ENCODE measurements at places on chromosomes 12 and 14.

DNA sequence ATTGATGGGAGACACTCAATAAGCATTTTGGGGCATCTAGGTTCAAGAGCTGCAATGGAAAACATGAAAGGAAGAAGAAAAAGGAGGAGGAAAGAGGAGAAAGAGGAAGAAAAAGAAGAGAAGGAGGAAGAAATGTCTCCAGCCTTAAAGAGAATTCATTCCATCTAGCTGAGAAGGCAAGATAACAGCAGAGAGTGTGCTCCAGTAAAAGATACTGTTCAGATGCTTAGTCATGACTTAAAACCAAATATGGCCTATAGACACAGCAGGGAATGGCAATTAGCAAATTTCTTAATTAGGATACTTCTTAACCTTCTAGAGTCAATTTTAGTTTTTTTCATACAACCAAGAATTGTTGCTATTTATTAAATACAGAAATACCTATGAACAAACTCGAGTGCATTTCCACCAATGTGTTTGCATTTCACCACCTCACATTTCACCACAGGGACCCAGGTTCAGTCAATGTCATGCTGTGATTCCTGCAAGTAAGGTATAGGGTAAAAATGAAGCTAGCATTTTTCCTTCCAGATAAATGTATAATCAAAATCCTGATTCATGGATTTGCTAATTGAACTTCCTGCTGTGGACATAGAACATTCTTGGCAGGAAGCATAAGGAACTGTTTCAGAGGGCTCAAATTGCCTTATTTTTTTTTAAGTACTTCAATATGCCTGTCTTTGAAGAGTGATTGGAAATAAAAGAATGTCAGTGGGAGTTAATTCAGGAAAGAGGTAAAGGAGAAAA is 177.8 kb downstream of the RPS29 start:
- no peak for DNase-seq

GRCh38 chr12:42284876-42285275 is 41.0 kb downstream of the ZCRB1 start:
- DNase-seq: no peak

- DNase-seq: no peak
These were observed 84.6 kb upstream of the PTGDR start for GRCh38 chr14:52182853-52183252.

- no peak for DNase-seq
These were observed 28.7 kb downstream of the HSP90AA1 start for GRCh38 chr14:102058146-102058545.

- no peak for DNase-seq
These were observed 3.1 kb downstream of the DHRS2 start for GRCh38 chr14:23639048-23639890.

DNA sequence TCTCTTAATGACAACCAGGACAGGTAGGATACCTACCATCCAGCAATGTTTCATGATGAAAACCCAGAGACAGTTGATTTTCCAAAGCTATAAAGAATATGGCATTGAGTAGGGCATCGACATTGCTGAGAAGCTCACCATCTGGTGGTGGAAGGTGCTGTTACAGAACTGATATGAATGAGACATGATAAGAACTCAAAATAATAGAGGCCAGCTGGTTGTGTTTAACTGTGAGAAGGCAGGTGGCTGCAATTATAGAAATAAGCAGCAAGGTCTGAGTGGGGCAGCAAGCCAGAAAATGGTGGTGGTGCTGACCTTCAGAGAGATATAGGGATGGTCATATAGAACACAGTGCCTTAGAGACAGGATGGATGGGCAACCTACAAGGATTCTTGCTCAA is 449.7 kb downstream of the BTG1 start:
- no peak for DNase-seq

DNA sequence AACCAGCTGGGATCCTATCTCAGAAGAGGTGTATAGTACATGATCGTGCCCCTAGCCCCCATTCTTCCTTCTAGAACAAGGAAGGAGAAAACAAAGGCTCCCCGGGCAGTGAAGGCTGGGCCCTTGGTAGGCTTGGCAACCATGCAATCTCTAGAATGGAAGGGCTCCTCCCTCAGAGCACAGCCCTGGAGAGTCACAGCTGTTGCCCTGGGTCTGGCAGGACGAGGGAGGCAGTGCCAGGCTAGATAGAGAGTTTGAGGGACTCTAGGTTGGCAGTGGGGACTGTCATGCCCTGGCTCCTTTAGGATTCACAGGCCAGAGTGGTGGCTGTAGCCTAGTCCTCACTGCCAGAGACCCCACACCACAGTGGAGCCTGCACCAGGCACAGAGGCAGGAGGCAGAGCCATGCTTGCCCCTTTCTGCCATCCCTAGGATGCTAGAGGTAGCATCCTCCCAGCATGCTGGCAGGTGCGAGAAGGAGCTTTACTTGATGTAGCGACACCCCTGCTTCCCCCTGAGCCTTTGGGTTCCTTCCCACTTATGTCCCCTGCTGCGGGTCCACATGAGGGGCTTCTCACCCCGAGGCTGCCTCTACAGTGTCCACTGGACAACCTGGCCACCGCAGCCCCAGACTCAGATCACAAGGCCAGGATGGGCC is 33.4 kb upstream of the CIPC start:
- no peak for DNase-seq

GRCh38 chr14:96100161-96101064 is 61.3 kb downstream of the C14orf132 start:
- peak; percentile 91 for DNase-seq

- DNase-seq: no peak
These were observed 63.4 kb upstream of the DICER1 start for GRCh38 chr14:95220663-95221231.

GRCh38 chr12:84455598-84455997 is 457.0 kb downstream of the SLC6A15 start:
- DNase-seq: no peak

- DNase-seq: no peak
These were observed 1.4 kb downstream of the SGPP1 start for GRCh38 chr14:63726499-63726898.
